ENCODE measurements at places on chromosomes 12 and 14.

GRCh38 chr12:3518902-3519301, 27.9 kb downstream of the PRMT8 start:
- no peak for DNase-seq

DNA sequence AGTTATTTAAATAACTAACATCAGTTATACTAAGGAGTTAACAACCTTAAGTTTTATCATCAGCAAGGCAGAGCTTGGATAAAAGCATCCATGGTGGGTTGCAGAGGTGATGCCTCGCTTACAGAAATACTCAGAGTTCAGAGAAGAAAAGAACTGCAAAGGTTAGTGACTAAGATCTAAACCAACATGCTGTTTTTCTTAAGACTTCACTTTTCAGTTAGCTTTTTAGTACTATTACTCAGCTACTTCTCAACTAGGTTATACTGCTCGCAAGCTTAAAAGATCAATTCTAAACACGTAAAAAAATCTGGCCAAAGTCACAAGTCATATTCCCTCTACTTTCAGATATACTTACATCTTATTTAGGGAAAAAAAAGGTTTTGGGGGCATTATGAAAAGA, 2.8 kb downstream of the PPP1CC start:
- no peak for DNase-seq

DNA sequence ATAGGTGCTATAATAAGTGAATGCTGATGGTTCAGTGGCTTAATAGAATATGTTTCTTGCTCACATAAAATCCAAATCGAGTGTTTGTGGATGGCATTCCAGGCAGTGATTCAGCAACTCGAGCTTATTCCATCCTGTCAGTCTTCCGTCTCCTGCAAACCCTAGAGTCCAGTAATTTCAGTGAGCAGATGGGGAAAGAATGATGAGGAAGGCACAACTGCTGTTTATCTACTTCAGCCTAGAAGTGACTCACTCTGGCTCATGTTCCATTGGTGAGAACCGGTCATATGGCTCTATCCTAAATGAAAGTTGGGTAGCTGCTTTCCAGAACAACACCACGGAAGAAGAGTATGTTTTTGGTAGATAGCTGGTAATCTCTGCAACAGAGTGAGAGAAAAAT, 421.8 kb upstream of the PDE3A start:
- no peak for DNase-seq

DNA sequence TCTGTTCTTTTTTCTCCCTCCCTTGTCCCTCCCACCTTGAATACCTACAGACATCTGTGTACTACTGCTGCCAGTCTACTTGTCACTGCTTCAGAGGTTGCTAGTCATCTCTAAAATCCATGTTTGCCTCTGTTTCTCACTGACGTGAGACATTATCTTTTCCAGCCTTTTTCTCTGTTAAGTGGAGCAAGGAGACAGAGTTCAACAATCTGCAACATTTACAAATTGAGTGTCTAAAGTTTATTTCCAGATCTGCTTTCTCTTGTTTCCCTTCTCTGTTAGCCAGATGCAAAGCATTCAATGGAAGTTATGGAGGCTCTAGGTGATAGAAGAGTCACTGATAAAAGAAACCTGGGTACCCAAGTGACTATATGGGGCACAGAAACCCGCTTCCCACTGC, 47.5 kb upstream of the CNTN1 start:
- DNase-seq: no peak

DNA sequence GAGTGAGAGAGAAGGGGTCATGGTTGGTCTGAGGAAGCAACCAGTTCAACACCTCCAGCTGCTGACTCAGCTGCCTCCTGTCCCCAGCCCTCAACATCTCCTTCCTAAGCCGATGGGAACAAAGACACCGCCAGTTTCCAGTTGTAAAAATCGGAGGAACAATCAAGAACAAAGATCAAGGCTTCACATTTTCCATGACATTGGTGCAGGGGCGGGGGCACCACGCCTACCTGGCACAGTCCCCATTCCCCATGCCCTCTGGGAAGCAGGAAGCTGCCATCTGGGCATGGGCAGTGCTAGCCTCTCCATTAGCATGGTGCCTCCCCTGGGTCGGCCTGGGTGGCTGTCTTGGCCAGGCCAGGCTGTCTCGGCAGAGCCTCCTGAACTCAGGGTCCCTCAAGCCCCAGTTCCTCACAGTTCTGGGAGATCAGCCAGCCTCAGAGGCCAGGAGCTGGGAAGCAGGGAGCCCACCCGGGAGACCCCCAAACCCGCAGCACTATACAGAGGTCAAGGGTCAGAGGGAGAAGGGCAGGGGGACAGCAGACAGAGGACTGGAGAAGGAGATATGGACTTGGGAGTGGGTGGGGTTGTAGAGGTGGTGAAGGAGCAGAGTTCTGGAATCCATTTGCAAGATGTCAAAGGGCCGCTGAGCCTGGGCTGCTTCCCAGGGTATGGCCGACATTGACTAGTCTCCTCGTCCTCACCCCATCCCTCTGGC, 19.6 kb upstream of the TMEM106C start:
- no peak for DNase-seq

DNA sequence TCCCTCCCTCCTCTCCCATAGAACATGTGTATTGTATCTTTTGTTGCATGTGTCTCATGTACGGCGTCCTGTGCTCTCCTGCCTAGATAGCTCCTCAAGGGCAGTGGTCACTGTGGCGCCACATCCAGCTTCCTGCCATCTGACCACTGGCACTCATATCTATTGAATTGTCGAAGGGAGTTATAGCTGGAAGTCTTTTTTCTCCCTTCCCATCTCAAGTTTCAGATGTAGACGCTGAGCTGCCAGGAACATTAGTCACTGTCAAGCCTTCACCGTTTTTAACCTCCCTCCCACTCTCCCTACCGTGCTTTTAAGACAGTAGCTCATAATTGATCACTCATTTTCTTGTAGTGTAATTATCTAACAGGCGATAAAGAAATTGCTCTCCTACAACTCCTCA, 33.0 kb downstream of the MTHFD1 start:
- no peak for DNase-seq

GRCh38 chr12:11130999-11131398, 3.4 kb downstream of the TAS2R30 start:
- no peak for DNase-seq

DNA sequence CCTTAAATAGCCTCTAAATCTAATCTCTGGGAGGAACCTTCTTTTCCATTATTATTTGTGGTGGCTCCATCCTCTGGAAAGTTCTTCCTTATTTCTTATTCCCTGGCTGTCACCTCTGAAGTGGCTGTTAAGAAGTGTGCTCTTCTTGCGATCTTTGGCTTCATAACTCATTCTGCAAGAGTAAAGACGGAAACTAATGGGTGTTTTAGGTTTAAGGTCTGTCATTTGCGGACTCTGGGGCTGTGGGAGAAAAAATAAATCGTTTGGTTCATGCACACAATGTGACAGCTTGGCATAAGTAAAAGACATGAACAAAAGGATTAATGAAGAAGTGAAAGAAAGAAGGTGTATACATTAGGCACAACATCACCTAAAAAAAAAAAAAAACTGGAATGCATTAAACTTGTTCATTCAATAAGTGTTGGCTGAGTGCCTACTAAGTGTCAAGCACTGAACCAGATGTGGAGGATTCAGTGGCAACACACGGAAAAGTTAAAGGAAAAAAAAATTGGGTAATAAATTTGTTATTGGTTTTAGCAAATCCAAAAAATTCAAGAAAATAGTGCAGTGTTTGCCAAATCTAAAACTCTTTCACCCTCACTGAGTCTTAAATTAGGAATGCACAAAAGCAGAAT, 99.5 kb downstream of the ERGIC2 start:
- no peak for DNase-seq

GRCh38 chr14:75331471-75331870, 52.8 kb downstream of the FOS start:
- DNase-seq: no peak

GRCh38 chr14:50028458-50028857, 87.9 kb downstream of the VCPKMT start:
- no peak for DNase-seq

- DNase-seq: no peak
These were observed 2.0 kb upstream of the ZNF410 start for GRCh38 chr14:73884438-73885190.

- no peak for DNase-seq
These were observed 452.9 kb downstream of the RPL10L start for GRCh38 chr14:46198676-46199075.

DNA sequence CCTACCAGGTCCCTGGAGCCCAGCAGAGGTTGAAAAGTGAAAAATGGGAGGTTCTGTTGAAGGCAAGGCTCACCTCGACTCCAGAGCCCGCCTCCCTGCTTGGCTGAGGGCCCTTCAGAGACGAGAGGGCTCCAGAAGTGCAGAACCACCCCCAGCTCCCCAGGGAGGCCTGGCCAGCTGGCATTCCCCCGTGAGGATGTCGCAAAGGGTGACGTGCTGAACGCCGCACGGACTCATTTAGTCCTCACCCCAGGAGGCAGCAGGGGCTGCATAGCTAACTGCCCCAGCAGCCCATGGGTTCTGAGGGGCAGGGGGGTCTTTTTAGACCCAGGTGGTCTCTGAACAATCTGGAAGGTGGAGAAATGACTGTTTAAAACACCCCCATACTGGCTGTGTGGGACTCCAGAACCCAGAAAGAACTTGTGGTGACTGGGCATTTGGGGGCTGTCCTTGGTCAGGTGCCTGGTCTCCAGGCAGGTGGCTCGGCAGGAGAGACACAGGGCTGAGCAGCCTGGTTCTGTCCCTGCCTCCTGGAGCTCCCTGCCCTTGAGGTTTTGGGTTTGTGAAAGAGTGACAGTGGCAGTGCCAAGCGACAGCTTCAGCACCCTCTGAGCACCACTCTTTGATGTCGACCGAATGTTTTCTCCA, 32.0 kb downstream of the ANAPC7 start:
- DNase-seq: no peak

GRCh38 chr12:88896958-88897357, 316.7 kb upstream of the KITLG start:
- no peak for DNase-seq

DNA sequence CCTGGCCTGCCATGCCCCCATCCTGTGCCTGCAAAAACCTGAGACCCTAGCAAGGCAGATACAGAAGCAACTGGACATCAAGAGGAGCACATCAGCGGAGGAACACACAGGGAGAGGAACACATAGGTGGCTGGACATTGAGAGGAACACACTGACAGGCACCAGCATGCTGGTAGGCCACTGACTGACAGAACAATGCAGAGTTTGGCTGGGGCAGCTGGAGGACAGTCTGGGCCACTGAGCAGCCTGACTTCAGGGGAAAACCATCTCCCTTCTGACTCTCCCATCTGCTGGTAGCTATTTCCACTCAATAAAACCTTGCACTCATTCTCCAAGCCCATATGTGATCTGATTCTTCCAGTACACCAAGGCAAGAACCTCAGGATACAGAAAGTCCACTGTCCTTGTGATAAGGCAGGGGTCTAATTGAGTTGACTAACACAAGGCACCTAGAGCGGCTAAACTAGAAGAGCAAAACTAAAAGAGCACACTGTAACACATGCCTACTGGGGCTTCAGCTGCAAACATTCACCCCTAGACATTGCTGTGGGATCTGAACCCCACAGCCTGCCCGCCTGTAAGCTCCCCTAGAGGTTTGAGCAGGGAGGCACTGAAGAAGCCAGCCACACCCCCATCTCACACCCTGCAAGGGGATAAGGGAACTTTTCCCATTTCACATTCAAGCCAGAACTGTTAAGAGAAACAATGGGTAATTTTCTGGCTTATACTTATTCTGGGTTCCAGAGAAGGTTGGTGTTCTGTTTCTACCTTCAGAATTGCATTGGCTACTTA, 22.1 kb downstream of the CLECL1 start:
- DNase-seq: no peak

DNA sequence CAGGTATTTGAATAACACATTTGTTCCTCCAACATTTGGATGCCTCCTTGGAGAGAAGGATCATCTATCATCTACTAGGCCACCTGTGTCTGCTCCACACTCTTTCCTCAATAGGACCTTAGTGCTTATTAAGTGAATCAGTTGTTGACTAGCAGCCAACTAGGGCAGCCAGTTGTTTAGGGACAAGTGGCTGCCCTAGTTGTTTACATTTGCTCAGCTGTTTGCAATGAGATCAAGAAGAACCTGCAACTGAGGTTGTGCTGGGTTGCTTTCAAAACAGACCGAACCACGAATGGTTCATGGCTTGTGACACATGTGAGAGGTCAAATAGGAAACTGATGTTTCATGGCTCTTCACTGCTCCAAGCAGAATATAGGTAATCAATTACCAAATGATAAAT, 53.8 kb downstream of the TMCC3 start:
- DNase-seq: no peak

Data from anterior cingulate cortex (tissue), 58 donors.